Fibroblast of skin of right quadriceps (primary cell): ENCODE measurements at places on chromosomes 16 and 17.
A peak's percentile ranks its signal among the peaks of the same experiment; 100 is the strongest.

DNA sequence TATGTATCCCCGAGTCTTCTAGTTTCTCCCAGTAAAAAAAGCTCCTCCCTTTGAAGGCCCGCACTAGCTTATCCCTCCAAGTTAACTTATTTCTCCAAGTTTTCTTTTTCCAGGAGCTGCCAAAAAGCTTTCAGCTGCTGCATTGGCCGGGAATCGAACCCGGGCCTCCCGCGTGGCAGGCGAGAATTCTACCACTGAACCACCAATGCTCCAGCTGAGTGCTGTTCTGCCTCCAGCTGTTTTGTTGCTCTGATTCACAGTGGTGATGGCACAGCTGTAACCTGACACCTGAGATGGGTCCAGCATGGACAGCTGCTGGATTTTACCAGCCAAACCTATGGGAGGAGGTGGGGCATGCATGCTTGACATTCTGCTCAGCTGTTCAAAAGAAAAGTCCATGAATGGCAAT lies 22.1 kb downstream of the VAC14 start:
- DNase-seq, result peak; percentile 87

GRCh38 chr16:15439521-15439920 lies 5.1 kb downstream of the BMERB1 start:
- no peak for DNase-seq

- DNase-seq, result peak; percentile 7
Measured at GRCh38 chr16:90015586-90016338, 3.5 kb downstream of the DBNDD1 start.

DNA sequence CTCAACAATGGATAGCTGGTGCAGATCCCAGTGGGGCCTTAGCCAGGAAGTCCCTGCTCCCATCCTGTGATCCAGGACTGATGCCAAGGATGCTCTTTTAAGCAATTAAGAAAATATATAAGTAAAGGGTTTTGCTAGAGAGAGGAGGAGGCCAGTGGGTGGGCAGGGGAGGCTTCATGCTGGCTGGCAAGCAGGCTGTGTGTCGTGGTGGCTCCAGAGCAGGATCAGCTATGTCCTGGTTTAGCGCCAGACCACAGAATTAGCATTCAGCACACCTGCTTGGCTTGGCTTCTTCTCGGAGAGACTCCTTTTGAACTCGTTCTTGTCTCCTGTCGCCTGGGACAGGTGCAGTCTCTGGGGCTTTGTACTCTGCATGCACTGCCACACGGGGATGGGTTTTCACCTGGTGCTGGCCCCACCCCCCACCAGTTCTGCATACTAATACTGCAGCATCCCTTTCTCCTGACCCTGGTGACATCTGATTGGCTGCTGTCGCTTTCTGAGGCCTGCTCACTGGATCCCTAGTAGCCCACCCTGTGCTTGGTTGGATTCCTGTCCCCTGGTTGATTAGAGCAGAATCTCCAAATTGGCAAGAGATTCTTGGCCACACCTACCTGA lies 66.1 kb downstream of the PLD6 start:
- DNase-seq, result no peak

DNA sequence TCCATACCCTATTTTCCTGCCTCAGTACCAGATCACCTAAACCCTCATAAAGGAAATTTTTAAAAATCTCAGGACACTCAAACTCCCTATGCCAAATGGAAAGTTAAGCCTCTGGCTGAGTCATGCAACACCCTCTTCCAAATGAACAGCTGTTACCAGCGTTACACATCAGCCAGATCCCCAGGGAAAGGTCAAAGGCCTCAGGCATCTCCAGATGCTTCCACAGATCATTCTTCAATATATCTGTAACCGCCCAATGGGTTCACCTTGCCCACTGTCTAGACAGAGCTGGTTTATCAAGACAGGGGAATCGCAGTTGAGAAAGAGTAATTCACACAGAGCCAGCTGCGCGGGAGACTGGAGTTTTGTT lies 29.1 kb upstream of the SHCBP1 start:
- peak; percentile 36 for DNase-seq

DNA sequence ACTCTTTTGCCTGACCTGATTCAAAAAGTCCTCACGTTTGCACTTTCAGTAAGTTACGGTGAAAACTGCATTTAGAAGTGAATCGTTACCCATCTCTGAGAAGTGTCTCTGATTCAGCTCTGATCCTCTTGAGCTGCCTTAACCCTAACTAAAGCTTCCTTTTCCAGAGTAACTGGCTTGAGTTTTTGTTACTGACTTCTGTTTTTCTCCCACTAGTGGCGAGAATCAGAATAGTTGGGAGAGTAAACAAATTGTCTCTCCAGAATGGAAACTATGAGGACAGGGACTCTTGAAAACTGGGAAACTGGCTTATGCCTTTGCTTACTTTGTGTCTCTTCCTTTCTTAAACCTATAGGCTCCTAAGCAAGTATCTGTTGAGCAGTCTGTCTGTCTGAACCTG lies 31.3 kb upstream of the KPNB1 start:
- peak; percentile 7 for DNase-seq

DNA sequence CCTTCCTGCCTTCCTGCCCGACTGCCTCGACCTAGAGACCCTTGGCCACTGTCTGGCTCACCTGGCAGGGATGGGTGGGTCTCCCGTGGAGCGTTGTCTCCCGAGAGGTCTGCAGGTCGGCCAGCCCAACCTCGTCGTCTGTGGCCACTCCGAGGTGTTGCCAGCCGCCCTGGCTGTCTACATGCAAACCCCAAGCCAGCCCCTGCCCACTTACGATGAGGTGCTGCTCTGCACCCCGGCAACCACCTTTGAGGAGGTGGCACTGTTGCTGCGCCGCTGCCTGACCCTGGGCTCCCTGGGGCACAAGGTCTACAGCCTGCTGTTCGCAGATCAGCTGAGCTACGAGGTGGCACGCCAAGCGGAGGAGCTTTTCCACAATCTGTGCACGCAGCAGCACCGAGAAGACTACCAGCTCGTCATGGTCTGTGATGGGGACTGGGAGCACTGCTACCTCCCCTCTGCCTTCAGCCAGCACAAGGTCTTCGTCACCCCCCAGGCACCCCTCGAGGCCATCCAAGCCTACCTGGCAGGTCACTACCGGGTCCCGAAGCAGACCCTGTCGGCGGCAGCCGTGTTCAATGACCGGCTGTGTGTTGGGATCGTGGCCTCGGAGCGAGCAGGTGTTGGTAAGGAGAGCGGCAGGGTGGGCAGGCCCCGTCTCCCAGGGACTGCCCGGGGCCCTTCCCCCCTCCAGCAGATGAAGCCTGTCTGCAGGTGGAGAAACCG lies 75.1 kb upstream of the ENDOV start:
- no peak for DNase-seq

DNA sequence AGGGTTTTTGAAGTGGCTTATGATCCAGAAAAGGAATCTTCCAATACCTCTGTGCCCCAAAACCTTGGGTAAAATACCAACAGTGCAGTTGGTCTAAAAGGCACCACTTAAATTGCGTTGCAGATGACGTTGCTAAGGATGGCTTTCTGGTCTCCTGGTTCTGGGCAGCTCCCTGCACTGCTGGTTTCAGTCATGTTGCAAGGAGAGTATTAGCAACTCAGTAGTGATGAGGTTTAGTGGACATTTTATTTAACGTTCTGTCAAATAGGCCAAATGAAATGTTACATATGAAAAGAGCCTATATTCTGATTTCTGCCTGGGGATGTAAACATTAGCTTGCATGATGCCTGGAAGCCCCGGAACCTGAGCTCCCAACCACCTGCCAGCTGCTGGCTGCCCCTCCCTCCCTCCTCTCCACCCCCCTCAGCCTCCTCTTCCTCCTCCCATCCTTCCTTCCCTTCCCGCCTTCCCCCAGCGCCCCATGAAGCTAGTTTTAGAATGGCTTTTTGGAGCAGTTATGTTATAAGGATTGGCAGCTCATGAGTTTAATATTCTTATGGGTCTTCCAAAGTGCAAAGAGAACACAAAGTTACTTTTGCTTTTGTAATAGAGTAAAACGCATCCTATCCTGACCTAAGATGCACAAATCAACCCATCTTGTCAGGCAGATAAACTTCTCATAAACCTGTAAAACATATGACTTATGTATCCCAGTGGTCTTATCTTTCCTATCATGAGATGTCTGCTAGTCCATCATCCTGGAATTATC lies 20.7 kb downstream of the CD7 start:
- no peak for DNase-seq

DNA sequence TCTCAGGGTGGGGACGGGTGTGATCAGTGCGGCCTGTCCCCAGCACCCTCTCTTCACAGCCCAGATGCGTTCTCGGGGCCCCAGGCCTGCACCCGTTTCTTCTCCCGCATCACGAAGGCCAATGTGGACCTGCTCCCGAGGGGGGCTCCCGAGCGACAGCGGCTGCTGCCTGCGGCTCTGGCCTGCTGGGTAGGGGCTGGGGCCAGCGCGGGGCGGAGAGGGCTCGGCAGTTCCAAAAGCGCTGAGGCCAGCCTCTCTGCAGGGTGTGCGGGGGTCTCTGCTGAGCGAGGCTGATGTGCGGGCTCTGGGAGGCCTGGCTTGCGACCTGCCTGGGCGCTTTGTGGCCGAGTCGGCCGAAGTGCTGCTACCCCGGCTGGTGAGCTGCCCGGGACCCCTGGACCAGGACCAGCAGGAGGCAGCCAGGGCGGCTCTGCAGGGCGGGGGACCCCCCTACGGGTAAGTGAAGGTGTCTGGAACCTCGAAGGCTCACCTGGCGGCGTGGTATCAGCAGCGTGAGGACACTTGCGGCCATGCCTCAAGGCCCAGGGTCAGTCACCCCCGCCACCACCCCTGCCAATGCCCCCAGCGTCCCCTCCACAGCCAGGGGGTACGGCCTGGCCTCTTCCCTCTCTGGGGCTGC lies 4.4 kb downstream of the MSLN start:
- no peak for DNase-seq

DNA sequence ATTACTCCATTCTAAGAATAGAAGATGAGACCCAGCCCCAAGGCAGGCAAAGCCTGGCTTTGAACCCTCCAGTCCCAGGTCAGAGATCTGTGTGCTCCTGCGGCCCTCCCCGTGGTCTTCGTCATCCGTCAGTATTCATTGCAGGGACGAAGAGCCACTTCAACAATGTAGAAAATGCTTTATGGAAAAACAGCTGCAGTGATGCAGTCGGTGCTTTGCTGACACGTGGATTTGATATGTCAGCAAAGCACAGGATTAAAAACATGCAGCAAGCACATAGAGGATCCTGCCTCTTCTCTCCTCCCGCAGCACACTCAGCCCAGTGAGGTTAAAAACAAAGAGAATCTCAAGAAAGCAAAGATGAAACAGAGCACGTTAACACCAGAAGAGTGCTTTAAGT lies 117.1 kb upstream of the AXIN2 start:
- peak; percentile 50 for DNase-seq

DNA sequence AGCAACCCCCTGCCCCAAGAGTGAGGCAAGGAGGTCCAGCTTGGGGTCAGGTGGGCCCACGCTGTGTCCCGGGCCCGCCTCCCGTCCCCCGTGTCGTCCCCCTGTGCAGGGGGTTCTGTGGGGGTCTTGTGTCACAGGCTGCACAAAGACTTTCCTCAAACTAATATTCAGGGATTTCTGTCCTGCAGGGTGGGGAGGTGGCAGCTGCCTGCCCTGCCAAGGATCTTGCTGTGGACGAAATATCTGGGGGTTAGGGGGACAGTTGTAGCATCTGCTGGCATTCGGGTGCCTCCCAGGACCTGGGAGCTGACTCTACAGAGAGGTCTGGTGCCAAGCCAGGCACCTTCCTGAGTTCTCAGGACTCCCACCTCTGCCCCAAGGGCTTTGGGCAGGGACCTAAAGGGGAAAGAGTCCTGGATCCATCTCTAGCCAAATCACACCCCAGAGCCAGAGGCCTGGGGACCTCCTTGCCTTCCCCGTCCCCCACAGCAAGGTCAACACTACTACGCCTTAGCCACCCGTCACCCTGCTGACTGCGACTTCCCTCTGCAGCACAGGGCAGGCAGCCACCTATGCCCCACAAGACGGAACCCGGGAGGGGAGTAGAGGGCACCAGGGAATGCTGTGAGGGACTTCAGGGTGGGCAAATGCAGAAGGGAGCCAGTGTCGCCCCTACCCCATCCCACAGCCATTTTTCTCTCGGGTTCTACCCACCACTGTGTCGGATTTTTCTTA lies 59.3 kb downstream of the TMEM132E start:
- DNase-seq, result no peak

GRCh38 chr16:76656994-76657393 lies 379.8 kb downstream of the CNTNAP4 start:
- DNase-seq, result no peak

DNA sequence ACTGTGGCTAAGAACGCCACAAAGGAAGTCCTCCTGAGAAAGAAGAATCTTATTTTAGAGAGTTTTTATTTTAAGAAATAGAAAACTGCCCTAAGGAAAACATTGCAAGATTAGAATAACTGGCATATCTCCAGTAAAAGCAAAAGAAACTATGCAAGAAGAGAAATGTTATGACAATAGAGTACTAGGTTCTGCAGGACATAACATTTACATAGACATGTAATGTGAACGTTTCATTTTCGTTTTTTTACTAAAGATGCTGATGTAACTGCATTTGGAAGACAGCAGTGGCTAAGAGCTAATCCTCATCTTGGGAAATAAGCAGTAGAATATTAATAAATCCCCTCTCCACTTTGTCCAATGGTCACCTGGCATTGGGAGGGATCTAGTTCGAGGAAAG lies 7.8 kb upstream of the ASGR2 start:
- no peak for DNase-seq

GRCh38 chr17:45970659-45971058 lies 28.4 kb upstream of the STH start:
- DNase-seq, result no peak

DNA sequence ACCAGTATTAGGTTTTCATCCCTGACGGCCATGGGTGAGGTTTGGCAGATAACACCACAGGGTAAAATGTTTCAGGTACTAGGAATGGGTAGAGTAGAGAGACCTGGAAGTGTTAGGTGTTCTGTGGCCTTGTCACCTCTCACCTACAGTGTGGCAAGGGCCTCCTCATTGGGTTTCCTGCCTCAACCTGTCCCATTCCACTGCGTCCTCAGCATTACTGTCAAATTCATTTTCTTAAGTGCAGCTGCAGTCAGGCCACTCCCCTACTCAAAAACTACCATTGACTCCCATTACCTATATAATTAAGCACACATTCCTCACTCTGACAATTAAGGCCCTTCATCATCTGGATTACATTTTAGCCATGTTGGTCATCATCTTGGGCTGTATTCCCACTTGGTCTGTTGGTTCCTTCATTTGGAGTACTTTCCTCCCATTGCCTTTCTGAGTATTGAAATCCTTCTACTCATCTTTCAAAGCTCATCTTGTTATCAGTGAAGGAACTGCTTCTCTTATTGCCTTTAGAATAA lies 64.5 kb downstream of the NUP88 start:
- peak; percentile 2 for DNase-seq

- no peak for DNase-seq
Measured at GRCh38 chr17:30917050-30917449, 4.7 kb upstream of the ADAP2 start.

- no peak for DNase-seq
Measured at GRCh38 chr17:51833045-51833444, 325.5 kb downstream of the CA10 start.

DNA sequence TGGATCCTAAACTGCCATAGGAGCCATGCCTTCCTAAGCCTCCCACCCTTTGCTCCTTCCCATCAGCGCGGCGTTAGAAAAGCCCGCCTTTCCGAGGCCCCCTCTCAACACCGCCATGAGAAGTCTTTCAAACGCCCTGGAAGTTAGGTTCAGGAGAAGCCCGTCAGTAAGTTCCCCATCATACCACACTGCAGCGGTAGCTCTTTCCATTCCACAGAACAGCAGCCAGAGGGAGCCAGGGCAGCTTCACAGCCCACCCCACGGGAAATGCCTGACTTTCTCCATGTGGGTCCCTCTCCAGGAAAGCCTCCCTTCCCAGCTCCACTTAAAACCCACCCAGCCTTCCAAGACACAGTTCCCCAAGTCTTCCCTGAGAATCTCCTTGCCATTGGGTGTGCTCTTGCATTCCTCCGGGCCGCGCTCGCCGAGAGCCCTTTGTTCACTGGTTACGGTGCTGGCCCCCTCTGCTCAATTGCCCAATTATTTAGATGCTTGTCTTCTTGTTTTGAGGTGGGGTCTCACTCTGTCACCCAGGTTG lies 28.7 kb downstream of the KIAA0513 start:
- peak; percentile 40 for DNase-seq
